T-cell (primary cell): ENCODE measurements at places on chromosomes 5 and 9.

GRCh38 chr5:15610216-15610615 lies 110.2 kb downstream of the FBXL7 start:
- no peak for DNase-seq
- no peaks in the 10 kb centered on the region for H3K4me1 ChIP-seq
- H3K27me3 ChIP-seq: no peaks in the 10 kb centered on the region
- no peaks in the 10 kb centered on the region for H3K36me3 ChIP-seq
- no peak overlapping the region for H3K4me3 ChIP-seq

DNA sequence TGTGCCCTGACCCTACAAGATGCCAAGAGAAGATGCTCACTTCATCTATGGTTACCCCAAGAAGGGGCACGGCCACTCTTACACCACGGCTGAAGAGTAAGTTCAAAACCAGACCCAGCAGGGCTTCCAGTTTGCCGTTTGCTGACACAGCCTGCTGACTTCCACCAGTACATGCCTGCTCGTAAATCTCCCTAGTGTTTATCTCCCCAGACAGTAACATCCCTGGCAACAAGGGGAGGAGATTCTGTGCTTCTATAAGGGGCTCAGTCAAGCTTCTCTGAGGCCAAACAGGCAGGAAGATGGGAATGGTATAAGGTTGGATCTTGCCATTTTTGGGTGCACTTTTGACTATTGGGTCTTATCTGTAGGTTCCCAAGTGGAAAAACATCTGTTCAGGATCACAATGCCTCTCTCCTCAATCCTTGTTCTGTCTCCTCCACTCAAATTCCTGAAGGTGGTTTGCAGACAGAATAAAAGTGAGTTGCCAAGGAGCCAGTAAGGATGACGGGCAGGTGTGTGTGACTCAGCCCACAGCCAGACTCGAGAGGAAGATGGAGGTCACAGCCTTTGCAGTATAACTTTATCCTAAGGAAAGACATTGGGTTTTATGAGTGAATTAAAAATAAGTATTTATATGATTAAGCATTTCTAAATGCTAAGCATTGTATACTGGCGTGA lies 1.9 kb downstream of the MLANA start:
- H3K27ac ChIP-seq: no peak overlapping the region
- H3K27me3 ChIP-seq: no peaks in the 10 kb centered on the region
- H3K36me3 ChIP-seq: peaks cover 2% of the 10 kb centered on the region
- no peak overlapping the region for H3K4me3 ChIP-seq
- no peak for DNase-seq

- DNase-seq: no peak
- H3K4me1 ChIP-seq: no peaks in the 10 kb centered on the region
- no peaks in the 10 kb centered on the region for H3K36me3 ChIP-seq
These were observed 61.4 kb upstream of the NFIL3 start for GRCh38 chr9:91485006-91485405.

DNA sequence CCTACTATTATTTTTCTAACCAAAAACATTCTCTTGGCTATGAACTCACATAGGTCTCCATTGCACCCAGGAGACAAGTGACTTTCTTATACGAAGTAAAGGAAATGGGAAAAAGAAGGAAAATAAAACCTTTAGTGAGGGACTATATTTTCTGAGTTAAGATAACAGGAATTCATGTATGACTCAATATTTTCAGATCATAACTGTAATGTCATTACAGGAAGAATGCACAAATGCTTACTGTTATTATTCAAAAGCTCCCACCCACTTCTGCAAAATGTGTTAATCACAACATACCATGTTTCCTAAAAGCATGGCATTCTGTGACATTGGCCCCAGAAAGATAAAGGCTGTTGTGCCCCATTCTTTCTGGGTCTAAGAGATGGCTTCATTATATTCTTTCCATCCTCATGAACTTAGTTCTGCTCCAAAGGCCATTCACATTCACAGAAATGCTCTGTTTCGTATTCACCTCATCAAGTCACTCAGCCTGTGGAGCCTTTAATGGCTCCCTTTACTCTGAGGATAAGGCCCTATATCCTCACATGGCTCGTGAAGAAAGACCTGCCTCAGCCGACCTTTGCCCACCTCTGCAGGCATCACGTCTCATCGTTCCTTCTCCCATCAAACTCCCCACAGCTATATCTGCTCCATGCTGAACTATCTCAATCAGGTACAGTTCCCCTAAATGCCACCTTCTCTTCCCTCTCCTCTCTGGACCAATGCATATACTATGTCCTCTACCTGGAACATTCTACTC lies 77.0 kb downstream of the ABCA1 start:
- no peak overlapping the region for H3K4me3 ChIP-seq
- DNase-seq: no peak
- H3K27me3 ChIP-seq: no peaks in the 10 kb centered on the region
- no peak overlapping the region for H3K27ac ChIP-seq
- peaks cover 3% of the 10 kb centered on the region for H3K36me3 ChIP-seq

DNA sequence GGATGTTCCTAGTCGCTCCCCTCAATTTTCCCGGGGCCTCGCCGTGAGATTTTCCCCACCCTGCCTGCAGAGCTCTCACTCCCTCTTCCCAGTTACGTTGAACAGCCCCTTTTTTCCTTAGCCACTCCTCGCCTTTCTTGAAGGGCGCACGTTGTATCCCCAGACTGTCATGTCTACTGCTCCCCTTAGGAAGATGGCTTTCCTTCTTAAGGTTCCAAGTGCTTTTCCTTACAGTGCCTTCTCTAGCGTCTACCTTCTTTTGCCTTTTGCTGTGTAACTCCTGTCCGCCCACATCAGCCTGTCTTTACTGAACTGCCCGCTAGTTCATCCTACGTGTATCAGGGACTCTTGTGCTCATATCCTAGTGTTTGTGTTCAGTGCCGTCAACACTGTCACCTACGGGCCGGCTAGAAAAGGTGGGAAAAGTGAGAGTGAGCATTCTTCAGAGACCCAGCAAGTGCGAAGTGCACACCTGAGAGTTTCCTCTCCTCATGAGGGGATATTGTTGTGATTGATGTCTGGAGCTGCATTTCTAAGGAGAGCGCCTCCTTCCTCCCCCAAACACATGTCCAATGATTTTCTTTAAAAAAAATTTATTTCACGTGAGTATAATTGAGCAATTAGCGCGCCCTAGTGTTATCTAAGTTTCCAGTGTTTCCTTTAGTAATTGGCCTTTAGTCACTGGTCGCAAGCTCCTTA lies 764 bp downstream of the CAMLG start:
- peak overlapping the region; percentile 86 for H3K27ac ChIP-seq
- peaks cover 26% of the 10 kb centered on the region for H3K4me1 ChIP-seq
- H3K4me3 ChIP-seq: peak overlapping the region; percentile 73

DNA sequence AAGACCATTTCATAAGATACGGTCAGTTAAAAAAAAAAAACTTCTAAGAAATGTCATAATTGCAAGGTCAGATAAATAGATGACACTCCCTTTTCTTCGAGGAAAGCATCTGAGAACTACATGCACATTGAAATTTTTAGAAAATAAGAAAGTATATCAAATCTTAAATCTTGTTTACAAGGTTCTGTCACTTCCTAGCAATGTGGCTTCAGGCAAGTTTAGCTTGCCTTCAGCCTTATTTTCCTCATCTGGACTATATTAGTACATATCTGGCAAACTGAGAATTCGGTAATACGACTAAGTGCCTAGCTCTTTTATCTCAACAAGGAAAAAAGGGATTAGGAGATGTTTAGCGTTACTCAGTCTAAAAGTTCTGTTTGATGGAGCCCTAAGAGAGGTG lies 32.5 kb upstream of the OR2K2 start:
- DNase-seq: no peak
- H3K27me3 ChIP-seq: no peaks in the 10 kb centered on the region
- no peaks in the 10 kb centered on the region for H3K36me3 ChIP-seq
- no peak overlapping the region for H3K4me3 ChIP-seq
- H3K27ac ChIP-seq: no peak overlapping the region
- H3K4me1 ChIP-seq: no peaks in the 10 kb centered on the region

DNA sequence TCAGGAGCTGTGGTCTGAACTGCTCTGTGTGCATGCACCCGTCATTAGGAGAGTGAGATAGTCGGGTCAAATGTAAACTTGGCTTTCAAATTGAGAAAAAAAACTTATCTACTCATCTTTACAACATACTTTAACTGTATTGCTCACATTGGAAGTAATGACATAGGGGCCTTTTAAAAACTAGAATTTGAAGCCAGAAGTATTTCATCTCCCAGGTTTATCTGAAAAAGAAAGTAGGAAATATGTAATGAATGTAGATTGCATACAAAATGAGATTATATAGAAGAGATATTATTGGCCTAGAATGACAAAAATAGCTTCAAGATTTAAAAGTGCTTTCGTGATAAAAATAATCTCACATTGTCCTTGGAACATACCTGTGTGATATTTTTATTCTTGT lies 24.3 kb downstream of the RGS7BP start:
- no peaks in the 10 kb centered on the region for H3K27me3 ChIP-seq
- H3K27ac ChIP-seq: no peak overlapping the region
- no peak for DNase-seq
- H3K36me3 ChIP-seq: no peaks in the 10 kb centered on the region
- H3K4me3 ChIP-seq: no peak overlapping the region

- no peak for DNase-seq
- no peak overlapping the region for H3K4me3 ChIP-seq
- no peaks in the 10 kb centered on the region for H3K27me3 ChIP-seq
- no peak overlapping the region for H3K27ac ChIP-seq
These were observed 197.0 kb downstream of the TAF11L14 start for GRCh38 chr5:17831279-17831678.

- H3K27ac ChIP-seq: no peak overlapping the region
- no peaks in the 10 kb centered on the region for H3K27me3 ChIP-seq
- H3K4me3 ChIP-seq: no peak overlapping the region
These were observed 26.4 kb downstream of the ERAP1 start for GRCh38 chr5:96781031-96781971.

DNA sequence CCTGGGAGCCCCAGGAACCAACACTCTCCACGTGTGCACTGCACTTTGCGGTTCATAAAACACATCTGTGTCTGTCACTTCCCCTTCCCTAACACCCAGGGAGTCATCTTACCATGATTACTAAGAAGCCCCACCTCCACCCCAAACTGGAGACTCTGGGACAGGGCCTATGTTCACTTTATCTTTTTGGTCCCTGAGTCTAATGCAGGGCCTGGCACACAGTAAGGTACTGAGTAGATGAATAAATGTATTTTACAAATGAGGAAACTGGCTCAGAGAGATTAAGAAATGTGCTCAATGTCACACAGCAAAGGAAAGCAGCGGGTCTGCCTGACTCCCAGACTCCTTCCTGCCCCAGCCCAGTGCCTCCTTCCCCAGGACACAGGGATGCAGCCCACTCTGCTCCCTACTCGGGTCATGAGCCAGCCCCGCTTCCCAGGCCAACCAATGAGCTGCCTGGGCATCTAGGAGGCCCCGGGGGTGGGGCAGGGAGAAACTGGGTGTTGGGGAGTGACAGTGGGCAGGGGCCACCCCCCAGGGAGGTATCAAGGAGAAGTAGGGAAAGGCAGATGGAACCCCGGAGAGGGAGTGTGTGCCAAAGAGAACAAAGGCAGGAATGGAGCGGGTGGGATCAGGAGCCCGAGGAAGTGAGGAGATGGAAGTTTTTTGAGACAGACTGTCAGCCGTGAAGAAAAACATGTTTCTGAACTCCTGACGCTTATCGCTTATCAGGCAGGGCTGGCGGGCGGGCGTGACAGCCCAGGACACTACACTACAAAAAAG lies 30.5 kb downstream of the SHB start:
- no peak overlapping the region for H3K4me3 ChIP-seq
- H3K4me1 ChIP-seq: no peaks in the 10 kb centered on the region
- peaks cover 9% of the 10 kb centered on the region for H3K27me3 ChIP-seq
- DNase-seq: no peak

- H3K27me3 ChIP-seq: no peaks in the 10 kb centered on the region
- no peaks in the 10 kb centered on the region for H3K36me3 ChIP-seq
- no peak for DNase-seq
- peaks cover 13% of the 10 kb centered on the region for H3K4me1 ChIP-seq
- H3K4me3 ChIP-seq: no peak overlapping the region
These were observed 122.1 kb downstream of the SAXO1 start for GRCh38 chr9:18910916-18911315.
